T-helper 17 cell (primary cell): ENCODE measurements at places on chromosomes 4 and X. TPM values are rescaled to one million over a fixed set of nuclear protein-coding genes. Genes with fewer than 3 reads are reported as not detected.

DNA sequence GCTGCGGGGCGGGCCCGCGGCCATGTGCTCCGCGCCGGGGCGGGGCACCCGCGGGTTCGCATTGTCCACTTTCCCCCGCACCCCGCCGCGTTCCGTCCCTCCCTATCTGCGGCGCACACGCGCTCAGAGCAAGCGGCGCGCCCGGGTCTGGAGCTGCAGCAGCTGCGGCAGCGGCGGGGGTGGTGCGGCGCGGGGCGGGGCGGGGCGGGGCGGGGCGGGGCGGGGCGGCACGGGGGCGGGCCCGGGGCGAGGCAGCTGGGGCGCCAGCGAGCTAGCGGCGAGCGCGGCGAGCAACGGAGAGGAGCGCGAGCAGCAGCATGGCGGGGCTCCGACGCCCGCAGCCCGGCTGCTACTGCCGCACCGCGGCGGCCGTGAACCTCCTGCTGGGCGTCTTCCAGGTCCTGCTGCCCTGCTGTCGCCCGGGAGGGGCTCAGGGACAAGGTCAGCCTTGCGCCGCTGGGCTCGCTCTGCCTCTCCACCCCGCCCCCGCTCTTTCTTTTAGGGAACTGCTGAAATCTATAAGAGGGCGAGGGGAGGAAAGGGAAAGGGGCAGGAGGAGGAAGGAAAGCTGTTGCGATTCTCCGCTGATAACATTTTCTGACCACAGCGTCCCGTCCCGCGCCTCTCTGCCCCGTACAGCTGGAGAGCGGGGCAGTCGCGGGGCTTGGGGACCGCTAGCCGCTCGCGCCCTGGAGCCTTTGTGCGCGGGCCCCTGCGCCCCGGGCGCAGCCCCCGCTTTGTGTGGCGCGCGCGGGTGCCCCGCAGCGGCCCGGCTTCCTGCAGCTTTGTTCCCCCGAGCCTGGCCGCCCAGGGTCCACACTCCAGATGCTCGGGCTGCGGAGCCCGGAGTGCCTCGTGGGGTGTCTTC, at the start of gene TMEM131L:
Gene TMEM131L, plus strand, starts transcription at position 280 of the 868 bp plus-strand sequence. Its CDS starts 38 bp downstream, at position 318.
- peak within 1 kb of the TSS; percentile 96 for H3K4me3 ChIP-seq
- peaks cover 33% of the 10 kb centered on the region for H3K4me1 ChIP-seq
- no peaks in the 10 kb centered on the region for H3K27me3 ChIP-seq
- H3K27ac ChIP-seq: peak within 1 kb of the TSS; percentile 95
- peak; percentile 70 for DNase-seq

DNA sequence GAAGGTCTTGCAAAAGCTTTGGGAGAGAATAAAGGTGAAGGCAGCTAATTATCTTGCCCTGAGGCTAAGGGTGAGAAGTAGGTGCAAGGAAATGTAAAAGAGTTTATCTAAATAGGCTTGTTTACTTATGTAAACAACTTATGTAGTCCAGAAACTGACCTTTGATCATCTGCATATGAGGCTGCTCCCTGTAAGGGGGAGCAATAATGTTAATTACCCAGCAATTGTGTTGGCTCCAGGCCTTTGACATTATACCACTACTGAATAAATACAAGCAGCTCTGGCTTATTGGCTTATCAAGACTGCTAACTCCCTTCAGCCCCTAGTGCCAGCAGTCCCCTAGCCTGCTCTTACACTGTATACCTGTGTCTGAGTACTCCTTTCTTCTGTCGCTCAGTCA, 303.7 kb upstream of the GNPDA2 start:
- H3K36me3 ChIP-seq: no peaks in the 10 kb centered on the region
- H3K27ac ChIP-seq: no peak overlapping the region
- H3K4me1 ChIP-seq: no peaks in the 10 kb centered on the region

- H3K27ac ChIP-seq: no peak overlapping the region
- no peaks in the 10 kb centered on the region for H3K36me3 ChIP-seq
- DNase-seq: no peak
- H3K4me1 ChIP-seq: no peaks in the 10 kb centered on the region
- H3K4me3 ChIP-seq: no peak overlapping the region
- H3K27me3 ChIP-seq: no peaks in the 10 kb centered on the region
Measured at GRCh38 chr4:162116095-162116779, 47.6 kb downstream of the FSTL5 start.

DNA sequence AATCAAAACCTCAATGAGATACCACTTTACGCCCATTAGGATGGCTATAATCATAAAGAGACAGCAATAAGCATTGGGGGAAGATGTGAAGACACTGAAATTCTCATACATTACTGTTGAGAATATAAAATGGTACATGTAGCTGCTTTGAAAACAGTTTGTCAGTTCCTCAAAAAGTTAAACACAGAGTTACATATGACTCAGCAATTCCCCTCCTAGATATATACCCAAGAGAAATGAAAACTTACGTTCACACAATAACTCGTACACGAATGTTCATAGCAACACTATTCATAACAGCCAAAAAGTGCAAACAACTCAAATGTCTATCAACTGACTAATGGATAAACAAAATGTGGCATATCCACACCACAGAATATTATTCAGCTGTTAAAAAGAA, 36.6 kb downstream of the PHF8 start:
- peaks cover 3% of the 10 kb centered on the region for H3K36me3 ChIP-seq
- H3K4me3 ChIP-seq: no peak overlapping the region
- no peak overlapping the region for H3K27ac ChIP-seq
- H3K27me3 ChIP-seq: no peaks in the 10 kb centered on the region

DNA sequence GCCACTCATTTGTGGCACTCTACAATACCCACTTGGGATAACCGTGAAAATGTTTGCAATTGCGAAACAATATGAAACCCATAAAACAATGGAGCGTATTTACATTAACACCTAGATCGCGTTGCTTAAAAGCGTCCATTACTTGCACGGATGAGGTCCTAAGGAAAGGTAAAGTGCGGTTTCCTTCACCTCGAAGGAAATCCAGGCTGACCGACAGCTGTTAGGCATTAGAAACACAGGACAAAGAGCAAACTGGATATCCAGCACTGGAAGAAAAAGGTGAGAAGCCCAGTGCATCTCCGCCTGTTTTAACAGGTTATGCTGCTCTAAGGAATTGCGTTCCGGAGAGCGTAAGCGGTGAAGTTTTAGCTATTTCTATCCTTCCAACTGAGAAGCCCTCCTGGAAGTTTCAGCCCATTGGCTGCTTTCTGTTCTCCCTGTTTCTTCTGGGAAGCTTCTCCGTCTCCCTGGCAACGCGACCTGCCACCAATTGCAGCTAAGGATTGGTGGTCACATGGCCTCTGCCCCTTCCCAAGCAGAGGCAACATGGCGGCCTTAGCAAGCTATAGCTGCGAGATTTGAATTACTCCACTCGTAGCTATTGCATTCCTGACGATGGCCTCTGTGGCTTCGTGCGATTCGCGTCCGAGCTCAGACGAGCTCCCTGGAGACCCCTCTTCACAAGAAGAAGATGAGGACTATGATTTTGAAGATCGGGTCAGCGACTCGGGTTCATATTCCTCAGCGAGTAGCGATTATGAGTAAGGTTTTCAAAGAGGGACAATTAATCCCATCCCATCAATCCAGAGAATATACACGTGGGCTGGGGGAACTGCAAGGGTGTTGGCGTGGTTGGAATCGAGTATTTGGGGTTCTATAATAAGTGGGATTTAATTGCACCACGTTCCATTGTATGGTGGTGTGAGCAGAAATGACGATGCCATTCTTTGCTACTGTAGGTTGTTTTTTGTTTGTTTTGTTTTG, at the start of gene INTU:
Gene INTU, plus strand, starts transcription at position 538 of the 984 bp plus-strand sequence. Its CDS starts 78 bp downstream, at position 616.
- peaks cover 10% of the 10 kb centered on the region for H3K4me1 ChIP-seq
- peaks cover 55% of the 10 kb centered on the region for H3K27me3 ChIP-seq
- DNase-seq: no peak
- peak within 1 kb of the TSS; percentile 84 for H3K4me3 ChIP-seq

- no peak overlapping the region for H3K4me3 ChIP-seq
- H3K4me1 ChIP-seq: no peaks in the 10 kb centered on the region
- H3K27ac ChIP-seq: no peak overlapping the region
Measured at GRCh38 chrX:39675162-39675553, 422.6 kb downstream of the BCOR start.

DNA sequence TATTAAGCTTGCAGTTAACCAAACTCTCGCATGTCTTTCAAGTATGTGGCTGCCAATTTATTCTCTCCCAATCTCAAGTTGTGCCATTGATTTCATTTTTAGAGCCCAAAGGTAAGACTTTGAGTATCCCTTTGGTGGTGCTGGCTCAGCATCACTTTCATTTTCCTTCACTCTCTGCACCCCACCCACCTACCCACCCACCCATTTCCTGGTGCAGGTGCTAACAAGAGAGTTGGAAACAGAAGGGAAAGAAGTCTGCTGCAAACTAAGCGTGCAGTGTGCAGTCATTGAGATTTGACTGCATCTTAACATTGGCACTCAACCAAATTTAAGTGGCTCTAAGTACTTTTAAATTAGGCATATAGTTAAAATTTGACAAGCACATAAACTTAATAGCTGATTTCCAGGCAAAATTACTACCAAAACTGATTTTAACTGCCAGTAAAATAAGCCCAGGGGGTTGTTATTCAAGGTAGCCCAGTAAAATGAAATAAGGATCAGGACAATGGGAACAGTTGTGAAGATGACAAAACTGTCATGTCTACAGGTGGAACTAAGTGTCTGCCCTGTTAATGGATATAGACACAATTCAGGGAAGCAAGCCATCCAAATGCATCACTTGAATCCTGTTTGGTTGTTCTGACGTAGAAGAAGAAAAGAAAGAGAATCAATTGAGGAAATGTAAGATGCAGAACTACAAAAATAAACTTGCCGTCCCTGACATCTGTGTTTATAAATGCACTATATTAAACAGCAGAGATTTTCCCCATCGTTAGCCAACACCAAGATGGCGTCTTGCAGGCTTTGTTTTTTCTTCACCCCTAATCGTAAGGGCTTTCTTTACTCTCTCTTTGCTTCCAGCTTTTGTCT, 184.2 kb downstream of the KDR start:
- H3K4me1 ChIP-seq: peaks cover 24% of the 10 kb centered on the region
- H3K4me3 ChIP-seq: peak overlapping the region; percentile 60
- no peaks in the 10 kb centered on the region for H3K36me3 ChIP-seq
- peak overlapping the region; percentile 97 for H3K27ac ChIP-seq
- no peaks in the 10 kb centered on the region for H3K27me3 ChIP-seq

DNA sequence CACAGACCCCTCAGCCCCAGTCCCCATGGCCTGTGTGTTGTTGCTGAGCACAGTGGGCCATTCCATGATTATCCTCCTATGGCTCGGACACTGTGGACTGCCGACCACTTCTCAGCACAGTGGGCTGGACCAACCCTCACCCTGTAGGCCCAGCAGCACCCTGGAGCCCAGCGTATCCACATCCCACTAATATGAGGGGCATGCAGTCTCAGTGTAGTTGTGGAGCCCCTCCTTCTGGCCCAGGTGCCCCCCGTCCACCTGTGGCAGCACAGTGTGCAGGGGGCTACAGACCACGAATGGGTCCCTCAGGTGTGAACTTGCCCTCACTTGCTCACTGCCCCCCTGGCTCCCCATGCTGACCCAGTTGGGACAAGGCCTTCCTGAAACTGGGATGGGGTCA, 7.9 kb downstream of the SPON2 start:
- H3K27ac ChIP-seq: no peak overlapping the region
- peaks cover 5% of the 10 kb centered on the region for H3K27me3 ChIP-seq
- no peaks in the 10 kb centered on the region for H3K36me3 ChIP-seq
- DNase-seq: no peak
- peaks cover 21% of the 10 kb centered on the region for H3K4me1 ChIP-seq
- no peak overlapping the region for H3K4me3 ChIP-seq

- no peaks in the 10 kb centered on the region for H3K27me3 ChIP-seq
- H3K27ac ChIP-seq: no peak overlapping the region
- H3K36me3 ChIP-seq: no peaks in the 10 kb centered on the region
- no peak overlapping the region for H3K4me3 ChIP-seq
- H3K4me1 ChIP-seq: no peaks in the 10 kb centered on the region
Measured at GRCh38 chr4:180455226-180455625, 1788.0 kb upstream of the TENM3 start.

DNA sequence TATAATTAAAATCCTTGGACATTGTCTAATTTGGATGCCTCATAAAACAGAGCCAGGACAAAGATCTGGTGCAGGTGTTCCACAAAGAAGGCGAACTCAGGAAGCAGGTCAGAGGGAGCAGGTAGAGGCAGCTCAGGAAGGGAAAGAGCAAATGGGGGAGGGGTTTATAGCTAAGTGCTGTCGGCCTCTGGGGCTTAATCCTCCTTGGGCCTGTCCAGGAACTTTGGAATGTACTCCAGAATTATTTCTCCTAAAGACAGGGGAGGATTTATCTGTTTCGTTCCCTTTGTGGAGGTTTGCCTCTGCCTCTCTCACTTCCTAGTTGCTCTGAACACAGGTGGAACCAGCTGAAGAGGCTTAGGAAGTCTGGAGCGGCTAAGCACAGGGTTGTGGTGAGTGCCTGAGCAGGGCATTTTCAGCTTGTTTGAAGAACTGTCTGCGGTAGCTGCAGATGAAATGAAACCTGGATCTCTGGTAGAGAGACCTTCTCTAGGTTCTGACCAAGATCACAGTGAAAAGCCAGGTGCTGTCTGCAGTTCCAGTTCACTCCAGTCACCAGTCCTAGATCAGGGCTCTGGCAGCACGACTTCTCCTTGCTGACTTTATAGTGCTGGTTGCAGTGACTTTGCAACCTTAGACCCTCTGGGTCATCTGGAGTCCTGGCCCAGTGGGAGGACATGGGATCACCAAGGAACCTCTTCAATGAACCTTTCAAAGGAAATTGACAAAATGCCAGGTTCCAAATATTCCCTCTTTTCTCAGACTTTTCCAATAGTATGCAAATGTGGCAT, 519.2 kb downstream of the PCDH10 start:
- DNase-seq: no peak
- no peaks in the 10 kb centered on the region for H3K36me3 ChIP-seq
- H3K27ac ChIP-seq: no peak overlapping the region
- H3K4me3 ChIP-seq: no peak overlapping the region
- no peaks in the 10 kb centered on the region for H3K27me3 ChIP-seq
- H3K4me1 ChIP-seq: no peaks in the 10 kb centered on the region

DNA sequence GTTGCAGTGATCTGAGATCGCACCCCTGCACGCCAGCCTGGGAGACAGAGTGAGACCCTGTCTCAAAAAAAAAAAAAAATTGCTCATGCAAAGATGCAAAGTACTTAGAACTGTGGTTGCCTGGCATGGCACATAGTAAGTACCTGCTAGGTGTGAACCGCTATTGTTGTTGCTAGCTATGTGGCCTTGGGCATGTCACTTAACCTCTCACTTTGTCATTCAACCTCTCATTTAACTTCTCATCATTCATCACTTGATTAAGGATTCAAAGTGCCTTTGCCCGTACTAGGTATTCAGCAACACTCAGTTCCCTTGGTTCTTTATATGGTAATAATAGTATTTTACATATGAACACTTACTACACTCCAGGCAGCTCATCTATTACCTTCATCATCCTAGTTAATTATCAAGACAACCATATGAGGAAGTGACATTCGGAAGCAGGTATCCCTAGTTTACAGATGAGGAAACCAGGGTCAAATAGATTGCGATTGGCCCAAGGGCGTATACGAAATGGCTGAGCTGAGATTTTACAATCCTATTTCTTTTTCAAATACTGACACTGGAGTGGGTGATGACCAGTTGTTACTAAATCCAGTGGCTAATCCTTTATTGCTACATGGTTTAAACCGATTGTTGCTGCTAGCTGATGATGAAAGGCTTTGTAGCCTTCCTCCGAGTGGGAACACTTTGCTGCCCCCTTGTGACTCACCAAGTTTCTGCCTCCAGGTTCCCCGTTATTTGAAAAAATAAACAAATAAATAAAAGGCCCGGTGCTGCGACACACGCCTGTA, 28.8 kb upstream of the SOWAHD start:
- no peaks in the 10 kb centered on the region for H3K36me3 ChIP-seq
- peaks cover 5% of the 10 kb centered on the region for H3K4me1 ChIP-seq
- peak; percentile 54 for DNase-seq
- H3K27ac ChIP-seq: no peak overlapping the region
- H3K27me3 ChIP-seq: no peaks in the 10 kb centered on the region

The SPANXB1 gene
- total RNA-seq: not detected

The CTSO gene
- total RNA-seq: 9.3 TPM

The PTCHD1 gene
- not detected for total RNA-seq

The NDNF gene
- not detected for total RNA-seq

The TLR10 gene
- total RNA-seq: not detected

The GPR50 gene
- not detected for total RNA-seq

The CENPU gene
- total RNA-seq: 10.4 TPM
